ENCODE measurements at places on chromosomes 5 and 9.

- DNase-seq, result no peak
These were observed 315.8 kb upstream of the PDE4D start for GRCh38 chr5:60209146-60209840.

DNA sequence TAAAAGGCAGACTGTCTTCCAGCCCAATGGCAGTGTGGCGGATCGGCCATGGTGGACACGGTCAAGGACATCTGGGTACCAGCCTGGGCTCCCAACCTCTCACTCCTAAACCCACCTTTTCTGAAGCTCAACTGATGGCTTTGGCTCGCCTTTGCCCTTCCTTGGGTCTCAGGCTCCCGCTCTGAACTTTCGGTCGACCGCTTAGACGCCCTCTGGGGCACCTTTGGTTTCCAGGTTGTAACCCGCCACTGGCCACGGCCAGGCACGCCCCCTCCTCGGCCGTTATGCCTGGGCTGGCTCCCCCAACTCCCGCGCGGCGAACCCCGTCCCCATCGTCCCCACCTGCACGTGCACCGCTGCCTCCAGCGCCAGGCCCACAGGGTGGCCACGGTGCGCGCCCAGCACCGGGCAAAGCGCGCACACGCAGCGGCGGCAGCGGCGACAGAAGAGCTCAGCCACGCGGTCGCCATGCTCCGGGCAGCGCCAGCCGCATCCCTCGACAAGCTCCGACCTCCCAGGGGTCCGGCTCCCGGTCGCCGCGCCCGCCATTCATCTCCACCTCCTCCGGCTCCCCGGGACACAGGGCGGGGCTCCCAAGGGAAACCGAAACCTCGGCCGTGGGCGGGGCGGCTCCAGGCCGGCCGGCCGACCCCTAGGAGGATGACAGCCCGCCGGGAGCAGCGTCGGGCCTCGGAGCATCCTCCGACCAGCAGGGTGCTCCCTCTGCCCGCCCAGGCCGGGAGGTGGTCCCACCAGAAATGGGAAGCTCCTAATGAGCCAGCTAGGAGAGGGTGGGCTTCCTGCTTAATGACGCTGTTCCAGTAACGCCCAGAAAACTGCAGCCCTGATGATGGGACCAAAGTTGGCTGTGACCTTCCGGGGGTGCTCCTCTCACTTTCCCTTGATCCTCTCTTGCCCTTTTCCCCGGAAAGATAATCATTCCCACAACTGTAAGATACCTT, at the start of gene TRIM14:
Gene TRIM14, minus strand, starts transcription at position 583 of the 962 bp plus-strand sequence. Its CDS starts 34 bp downstream, at position 549.
- DNase-seq, result peak; percentile 64

GRCh38 chr5:138438724-138439476, at the start of gene REEP2:
Gene REEP2, plus strand, starts transcription at chr5:138439057. Its CDS starts 152 bp downstream, at chr5:138439209.
- DNase-seq, result peak; percentile 33

- DNase-seq, result peak; percentile 4
These were observed 85.0 kb upstream of the TAF11L2 start for GRCh38 chr5:17412760-17413671.

GRCh38 chr5:137761566-137761965, 7.4 kb upstream of the HNRNPA0 start:
- DNase-seq, result no peak

DNA sequence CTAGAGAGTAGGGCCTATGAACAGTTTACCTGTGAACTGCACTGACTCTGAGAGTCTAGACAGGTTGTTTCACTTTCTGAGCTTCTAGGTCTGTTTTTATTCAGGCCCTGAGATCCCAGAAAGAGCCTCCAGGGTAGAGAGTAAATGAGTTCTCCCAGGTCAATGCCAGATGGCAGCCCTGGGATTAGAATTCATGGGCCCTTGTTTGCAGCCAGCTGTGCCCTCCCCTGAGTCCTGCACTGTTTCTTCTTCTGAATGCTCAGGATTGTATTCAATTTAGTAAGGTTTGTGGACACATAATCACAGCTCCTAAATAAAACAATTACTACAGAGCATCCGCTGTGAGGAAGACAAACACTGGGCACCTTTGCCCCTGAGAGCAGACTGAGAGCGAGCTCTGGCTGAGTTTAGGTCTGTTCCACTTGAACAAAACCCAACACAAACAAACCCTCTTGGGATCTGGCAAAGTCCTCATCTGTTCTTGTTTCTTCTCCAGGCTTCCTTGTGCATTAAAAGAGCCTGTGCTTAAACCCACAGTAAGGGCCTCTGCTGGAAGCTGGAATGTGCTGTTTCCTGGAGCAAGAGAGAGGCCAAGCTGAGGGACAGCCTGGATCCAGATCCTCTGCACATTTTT, 29.9 kb downstream of the FAM219A start:
- DNase-seq, result no peak

DNA sequence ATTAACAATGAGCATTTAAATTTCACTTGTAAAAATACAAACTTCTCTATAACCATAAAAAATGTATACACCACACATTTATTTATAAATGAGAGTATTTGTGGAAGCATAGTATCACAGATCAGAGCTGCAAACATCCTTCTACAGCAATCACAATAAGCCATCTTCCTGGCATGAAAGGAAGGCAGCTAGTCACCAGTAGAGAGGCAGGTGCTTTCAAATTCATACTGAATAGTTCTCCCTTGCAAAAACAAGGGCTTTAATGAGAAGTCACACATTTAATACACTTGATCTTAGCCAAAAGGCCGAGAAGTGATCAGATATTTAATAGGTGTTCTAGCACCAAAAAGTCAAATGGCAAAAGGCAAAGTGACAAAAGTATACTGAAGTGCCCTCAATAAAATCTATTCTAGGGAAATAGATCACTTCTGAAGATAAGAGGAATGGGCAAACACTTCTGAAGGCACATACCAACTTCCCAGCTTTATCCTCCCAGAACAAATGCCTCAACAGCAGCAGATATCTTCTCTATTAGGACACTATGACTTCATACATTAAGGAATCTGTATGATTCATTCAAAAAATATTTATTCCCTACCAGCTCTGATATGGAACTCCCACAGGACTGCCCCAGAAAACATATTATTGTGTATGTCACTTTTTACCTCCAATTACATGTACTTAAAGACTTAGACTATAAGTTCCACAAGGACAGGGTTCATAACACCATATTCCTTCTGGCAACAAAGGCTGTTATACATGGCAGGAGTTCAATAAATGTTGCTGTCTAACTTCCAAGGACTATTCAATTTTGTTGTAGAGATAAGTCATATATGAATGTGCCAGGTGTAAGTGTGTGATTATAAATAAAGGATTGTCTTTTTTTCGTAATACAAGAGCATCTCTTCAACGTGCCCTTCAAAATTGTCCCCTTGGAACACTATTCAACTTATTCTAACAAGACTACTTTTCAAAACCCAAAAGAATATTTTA, 31.7 kb downstream of the MAPKAP1 start:
- DNase-seq, result no peak

GRCh38 chr9:116789081-116789480, 102.0 kb downstream of the TRIM32 start:
- no peak for DNase-seq

- no peak for DNase-seq
These were observed 133.4 kb downstream of the SUSD1 start for GRCh38 chr9:112041536-112042243.

All from hematopoietic multipotent progenitor cell treated with erythropoietin and hydrocortisone succinate and interleukin-3 and kit ligand, for 8 days (in vitro differentiated cells).